Activated CD8-positive, alpha-beta memory T cell treated with anti-CD3 and anti-CD28 coated beads for 24 hours (primary cell): ENCODE measurements at places on chromosomes 3 and 15.

GRCh38 chr3:133883641-133884040, 12.0 kb downstream of the RAB6B start:
- DNase-seq, result no peak

DNA sequence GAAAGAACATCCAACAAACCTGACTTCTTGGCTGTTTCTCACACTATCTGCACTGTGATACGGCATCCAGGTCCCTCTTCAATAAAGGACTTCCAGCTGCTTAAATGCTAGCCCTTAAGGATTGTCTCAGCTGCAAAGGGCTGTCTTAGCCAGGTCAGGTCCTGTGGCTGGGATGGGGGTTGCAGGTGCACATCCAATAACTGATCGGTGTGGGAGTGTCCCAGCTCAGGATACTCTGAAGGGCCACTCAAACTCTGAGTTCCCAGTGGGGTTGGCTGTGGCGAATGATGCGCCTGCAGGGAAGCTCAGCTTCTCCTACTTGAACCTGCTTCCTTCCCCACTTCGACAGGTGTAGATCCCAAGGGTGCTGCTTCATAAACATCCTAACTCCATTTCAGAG, 74.6 kb upstream of the FGF12 start:
- DNase-seq, result no peak

DNA sequence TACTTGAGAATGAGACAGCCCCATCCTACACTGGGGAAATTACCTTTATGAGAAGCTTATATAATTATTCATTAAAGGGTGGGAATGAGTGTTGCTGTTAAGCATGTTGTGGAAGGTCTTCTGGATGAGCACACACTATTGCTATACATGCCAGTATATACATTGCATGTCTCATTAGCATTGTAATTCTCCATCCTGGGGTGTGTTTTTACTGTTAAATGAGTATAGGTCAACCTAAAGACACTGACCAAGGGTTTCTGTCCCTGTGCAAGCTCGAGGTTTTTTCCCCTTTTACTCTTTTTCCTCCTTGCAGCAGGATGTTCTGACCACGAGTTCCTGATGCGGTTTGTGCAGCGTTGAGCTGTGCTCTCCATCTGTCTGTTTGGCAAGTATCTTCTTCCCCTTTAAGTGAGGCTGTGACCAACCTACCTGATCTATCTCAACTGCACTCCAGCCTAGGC, 7.2 kb upstream of the IVD start:
- DNase-seq, result no peak

- DNase-seq, result no peak
Observed at GRCh38 chr3:117553461-117553860, 843.9 kb downstream of the TUSC7 start.
